ENCODE measurements at places on chromosomes 16 and 17. TPM values are rescaled to one million over a fixed set of nuclear protein-coding genes. Genes with fewer than 3 reads are reported as not detected.

LDHD gene
- polyA plus RNA-seq, result 5.4 TPM

GRB7 gene
- polyA plus RNA-seq, result not detected

MVP gene
- polyA plus RNA-seq, result 185 TPM

NACA2 gene
- not detected for polyA plus RNA-seq

CBX2 gene
- not detected for polyA plus RNA-seq

DNA sequence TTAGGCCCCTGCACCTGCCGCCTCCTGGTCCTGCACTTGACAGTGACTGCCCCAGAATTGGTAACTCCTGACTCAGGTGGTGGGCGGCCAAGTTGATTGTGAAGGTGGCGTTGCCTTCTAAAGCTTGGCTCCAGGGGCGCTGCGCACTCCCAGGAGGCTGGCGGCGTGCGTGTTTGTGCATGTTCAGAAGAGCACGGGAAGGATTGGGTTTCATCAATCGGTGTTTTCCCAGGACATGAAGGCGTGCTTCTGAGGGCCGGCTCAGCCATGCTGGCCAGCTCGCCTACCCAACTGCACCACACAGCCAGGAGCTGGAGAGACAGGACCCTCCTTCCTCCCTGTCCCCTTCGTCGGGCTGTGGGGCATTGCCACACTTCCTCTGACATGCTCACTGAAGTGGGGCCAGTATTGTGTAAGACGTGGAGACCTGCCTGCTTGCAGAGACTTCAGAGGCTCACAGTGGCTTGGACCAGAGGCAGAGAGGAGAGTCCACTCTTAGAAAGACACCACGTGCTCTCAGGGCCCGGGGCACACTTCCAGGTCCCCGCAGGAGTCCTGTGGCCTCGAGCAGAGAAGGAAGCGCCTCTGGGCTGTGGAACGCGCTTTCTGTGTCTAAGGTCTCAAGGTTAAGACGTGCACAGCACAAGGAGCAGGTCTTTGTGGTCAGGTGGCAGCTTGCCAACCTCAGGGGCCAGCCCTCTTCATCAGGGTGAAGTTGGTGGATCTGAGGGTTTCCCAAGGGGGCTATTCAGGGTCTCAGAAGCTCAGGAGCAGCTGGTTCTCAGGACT, 2.8 kb downstream of the RAB40C start:
- peaks cover 70% of the 10 kb centered on the region for H3K4me1 ChIP-seq
- H3K4me3 ChIP-seq, result peak overlapping the region; percentile 17
- no peaks in the 10 kb centered on the region for H3K36me3 ChIP-seq
- peak; percentile 80 for DNase-seq
- H3K27ac ChIP-seq, result peak overlapping the region; percentile 83
- H3K27me3 ChIP-seq, result no peaks in the 10 kb centered on the region

DNA sequence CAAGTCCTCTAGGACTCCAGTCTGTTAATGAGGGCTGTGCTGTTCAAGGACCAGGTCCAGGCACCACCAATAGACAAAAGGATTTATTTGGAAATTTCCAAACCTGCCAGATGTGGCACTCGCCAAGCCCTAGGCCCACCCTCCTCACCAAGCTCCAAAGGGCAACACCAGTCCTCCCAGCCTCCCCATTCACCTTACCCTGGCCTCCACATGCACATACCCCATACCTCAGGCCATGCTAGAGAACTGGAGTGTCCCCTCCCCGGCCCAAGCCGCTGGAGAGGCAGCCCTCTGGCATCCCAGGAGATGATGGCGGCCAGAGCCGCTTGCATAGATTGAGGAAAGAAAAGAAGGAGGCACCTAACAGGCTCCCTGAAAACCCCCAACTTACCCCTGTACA, 4.6 kb upstream of the FTSJ3 start:
- H3K27me3 ChIP-seq, result no peaks in the 10 kb centered on the region
- H3K4me3 ChIP-seq, result no peak overlapping the region
- H3K4me1 ChIP-seq, result peaks cover 14% of the 10 kb centered on the region
- no peak overlapping the region for H3K27ac ChIP-seq

GRCh38 chr17:75941442-75941819, 589 bp upstream of the FBF1 start:
- peaks cover 33% of the 10 kb centered on the region for H3K36me3 ChIP-seq
- H3K27ac ChIP-seq, result no peak overlapping the region
- H3K4me3 ChIP-seq, result peak overlapping the region; percentile 84
- H3K4me1 ChIP-seq, result peaks cover 16% of the 10 kb centered on the region
- no peak for DNase-seq
- H3K27me3 ChIP-seq, result no peaks in the 10 kb centered on the region

DNA sequence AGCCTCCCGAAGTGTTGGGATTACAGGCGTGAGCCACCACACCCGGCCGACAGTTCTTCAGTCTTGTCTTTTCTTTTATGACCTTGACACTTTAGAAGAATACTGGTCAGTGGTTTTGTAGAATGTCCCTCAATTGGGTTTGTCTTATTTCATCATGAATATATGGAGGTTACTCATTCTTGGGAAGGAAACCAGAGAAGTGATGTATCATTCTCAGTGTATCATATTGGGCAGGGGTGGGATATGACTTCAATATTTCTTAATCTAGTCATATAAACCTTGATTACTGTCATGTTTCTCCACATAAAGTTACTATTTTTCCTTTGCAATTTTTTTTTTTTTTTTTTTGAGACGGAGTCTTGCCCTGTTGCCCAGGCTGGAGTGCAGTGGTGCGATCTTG, 36.9 kb downstream of the SNTB2 start:
- H3K27ac ChIP-seq, result no peak overlapping the region
- no peak overlapping the region for H3K4me3 ChIP-seq
- no peaks in the 10 kb centered on the region for H3K4me1 ChIP-seq
- no peaks in the 10 kb centered on the region for H3K36me3 ChIP-seq
- no peak for DNase-seq

DNA sequence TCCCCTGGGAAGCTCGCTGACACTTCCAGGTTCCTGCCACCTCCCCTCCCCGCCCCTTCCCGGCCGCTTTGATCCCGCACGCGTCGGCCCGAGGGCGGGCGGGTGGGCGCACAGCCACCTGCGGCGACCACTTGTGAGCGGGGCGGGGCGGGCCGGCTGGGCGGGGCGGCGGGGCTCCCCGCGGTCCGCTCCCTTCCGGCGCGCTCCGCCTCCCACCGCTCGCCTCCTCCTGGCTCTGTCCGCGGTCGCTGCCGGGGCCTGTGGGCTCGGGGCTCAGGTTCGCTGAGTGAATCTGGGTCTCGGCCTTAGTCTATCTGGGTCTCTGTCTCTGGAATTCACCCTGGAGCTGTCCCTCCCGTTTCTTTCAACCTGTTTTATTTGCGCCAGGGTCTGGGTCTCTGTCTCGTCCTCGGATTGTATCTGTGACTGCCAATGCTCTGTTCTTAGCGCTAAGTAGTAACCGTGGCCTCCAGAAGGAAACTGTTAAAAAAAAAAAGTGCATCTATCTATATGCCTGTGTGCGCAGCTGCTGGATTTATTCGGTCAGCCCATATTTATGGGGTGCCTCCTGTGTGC, 2.7 kb upstream of the HES7 start:
- H3K4me1 ChIP-seq, result peaks cover 54% of the 10 kb centered on the region
- no peak for DNase-seq
- H3K36me3 ChIP-seq, result no peaks in the 10 kb centered on the region
- no peak overlapping the region for H3K27ac ChIP-seq
- H3K27me3 ChIP-seq, result peaks cover 77% of the 10 kb centered on the region

DNA sequence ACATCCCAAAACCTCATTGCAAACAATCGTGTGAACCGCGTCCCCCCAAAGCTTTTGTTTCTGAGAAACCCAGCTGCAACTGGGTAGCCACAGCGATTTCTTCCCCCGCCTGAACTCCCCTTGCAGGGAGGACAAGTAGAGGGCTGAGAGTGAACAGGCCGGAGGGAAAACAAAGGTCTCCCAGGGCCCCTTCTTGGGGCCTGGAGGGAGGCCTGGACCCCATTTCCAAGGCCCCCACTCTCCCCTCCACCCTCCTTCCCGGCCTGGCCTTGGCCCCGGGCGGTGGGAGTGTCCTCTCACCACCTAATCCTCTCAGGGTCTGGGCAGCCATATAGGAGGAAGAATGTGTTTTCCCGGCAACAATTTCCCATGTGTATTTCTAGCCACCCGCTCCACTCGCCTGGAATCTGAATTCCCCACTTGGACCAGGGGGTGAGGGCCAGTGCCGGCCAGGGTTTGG, 2.6 kb downstream of the GLIS2 start:
- H3K4me3 ChIP-seq, result no peak overlapping the region
- no peak for DNase-seq
- no peaks in the 10 kb centered on the region for H3K36me3 ChIP-seq
- peaks cover 38% of the 10 kb centered on the region for H3K27me3 ChIP-seq
- H3K4me1 ChIP-seq, result peaks cover 17% of the 10 kb centered on the region

DNA sequence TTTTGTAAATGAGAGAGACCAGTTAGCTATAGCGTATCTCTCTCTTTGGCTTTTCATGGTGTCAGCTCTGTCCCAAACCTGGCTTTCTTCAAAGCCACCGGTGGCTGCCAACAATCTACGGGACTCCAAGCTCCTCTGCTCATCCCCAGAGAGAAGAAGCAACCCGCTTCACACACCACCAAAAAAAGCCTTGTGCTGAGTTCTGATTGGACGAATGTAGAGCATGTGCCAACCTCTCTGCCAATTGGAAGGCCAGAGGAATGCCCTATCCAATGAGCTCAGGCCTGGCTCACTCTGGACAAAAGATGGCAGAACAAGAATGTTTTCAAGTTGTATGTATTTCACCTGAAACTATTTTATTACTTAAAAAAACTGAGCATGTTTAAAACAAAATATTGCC, 202.4 kb downstream of the C16orf95 start:
- H3K36me3 ChIP-seq, result no peaks in the 10 kb centered on the region
- H3K27ac ChIP-seq, result no peak overlapping the region
- no peak for DNase-seq
- H3K4me3 ChIP-seq, result no peak overlapping the region
- H3K4me1 ChIP-seq, result no peaks in the 10 kb centered on the region

- H3K4me1 ChIP-seq, result peaks cover 19% of the 10 kb centered on the region
- H3K36me3 ChIP-seq, result no peaks in the 10 kb centered on the region
- H3K27me3 ChIP-seq, result no peaks in the 10 kb centered on the region
- DNase-seq, result no peak
These were observed 8.5 kb upstream of the BAIAP2 start for GRCh38 chr17:81026266-81027036.

DNA sequence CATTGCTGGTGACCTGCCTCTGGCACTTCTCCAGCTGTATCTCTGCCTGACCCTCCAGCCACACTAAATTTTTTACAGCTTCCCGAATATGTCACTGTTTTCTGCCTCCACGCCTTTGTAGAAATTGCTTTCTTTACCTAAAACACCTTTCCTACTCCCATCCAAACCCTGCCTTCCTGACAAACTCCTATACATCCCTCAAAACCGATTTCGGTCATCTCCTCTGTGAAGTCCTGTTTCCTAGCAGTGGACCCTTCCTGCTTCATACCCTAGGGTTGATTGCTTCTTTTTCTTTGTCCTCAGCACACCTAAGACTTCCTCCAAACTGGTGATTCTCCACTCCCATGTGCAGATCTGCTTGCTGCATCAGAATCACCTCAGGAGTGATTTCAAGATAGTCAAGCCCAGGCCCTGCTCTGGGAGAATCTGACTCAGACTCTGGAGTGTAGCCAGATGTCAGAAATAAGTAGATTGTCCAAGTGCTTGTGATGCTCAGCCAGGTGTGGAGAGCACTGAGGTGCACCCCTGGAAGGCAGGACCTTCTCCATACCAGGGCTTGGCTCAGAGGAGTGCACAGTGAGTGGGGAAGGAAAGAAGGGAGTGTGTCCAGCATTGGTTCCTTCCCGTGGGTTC, 184.2 kb downstream of the COPRS start:
- no peaks in the 10 kb centered on the region for H3K27me3 ChIP-seq
- no peak overlapping the region for H3K27ac ChIP-seq
- peaks cover 7% of the 10 kb centered on the region for H3K4me1 ChIP-seq
- H3K4me3 ChIP-seq, result no peak overlapping the region
